ENCODE measurements at places on chromosomes 6 and 20.

- DNase-seq: no peak
Observed at GRCh38 chr6:109521080-109521479, 38.1 kb upstream of the ZBTB24 start.

GRCh38 chr6:3142536-3142935 is 14.8 kb downstream of the TUBB2A start:
- DNase-seq: no peak

DNA sequence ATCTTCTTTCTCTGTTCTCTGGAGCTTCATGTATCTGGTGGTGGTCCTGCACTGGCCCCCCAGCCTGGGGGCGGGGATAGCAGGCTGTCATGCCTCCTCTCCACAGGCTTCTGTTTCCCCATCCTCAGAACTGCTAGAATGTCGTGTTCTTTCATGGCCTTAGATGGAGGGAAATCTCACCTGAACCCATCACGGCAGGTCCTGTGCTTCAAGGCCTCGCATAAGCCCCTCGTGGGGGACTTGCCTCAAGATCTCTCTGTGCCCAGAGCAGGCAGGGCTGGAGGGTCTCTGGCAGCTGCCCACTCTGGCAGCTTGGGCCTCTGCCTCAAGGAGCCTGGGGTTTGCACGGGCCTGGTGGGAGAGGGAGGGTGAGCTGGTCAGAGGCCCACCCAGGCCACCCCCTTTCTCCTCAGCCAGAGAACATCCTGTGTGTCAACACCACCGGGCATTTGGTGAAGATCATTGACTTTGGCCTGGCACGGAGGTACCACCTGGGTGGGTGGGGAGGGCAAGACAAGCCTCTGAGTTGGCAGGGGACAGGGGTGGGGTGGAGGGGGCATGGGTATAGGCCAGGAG is 11.3 kb downstream of the MYLK2 start:
- no peak for DNase-seq

- no peak for DNase-seq
Observed at GRCh38 chr6:149302723-149303122, 14.8 kb upstream of the TAB2 start.

GRCh38 chr20:48283470-48284110 is 498.3 kb upstream of the SULF2 start:
- no peak for DNase-seq

- DNase-seq: no peak
Observed at GRCh38 chr6:106170030-106170791, 84.1 kb downstream of the PRDM1 start.

- peak; percentile 33 for DNase-seq
Observed at GRCh38 chr20:49630396-49630951, 62.5 kb upstream of the PTGIS start.

DNA sequence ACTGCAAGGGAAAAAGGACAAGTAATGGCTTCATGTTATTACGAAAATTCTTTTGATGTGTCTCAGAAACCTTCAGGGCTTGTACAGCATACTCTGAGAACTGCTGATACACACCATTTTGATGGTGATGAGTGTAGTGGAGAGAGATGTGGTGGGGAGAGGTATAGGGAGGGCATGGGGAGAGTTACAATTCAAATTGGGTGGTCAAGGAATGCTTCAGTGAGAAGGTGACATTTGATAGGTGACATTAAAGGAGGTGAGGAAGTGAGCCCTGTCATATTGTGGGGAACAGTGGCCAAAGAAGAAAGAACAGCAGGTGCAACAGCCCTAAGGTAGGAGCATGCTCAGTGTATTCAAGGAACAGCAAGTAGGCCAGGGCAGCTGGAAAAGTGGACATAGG is 318.9 kb downstream of the CLIC5 start:
- no peak for DNase-seq

GRCh38 chr6:142478117-142478516 is 176.3 kb downstream of the ADGRG6 start:
- peak; percentile 8 for DNase-seq

- DNase-seq: no peak
Observed at GRCh38 chr6:47187893-47188587, 121.7 kb downstream of the TNFRSF21 start.

GRCh38 chr6:29593199-29593855 is 8.4 kb downstream of the OR2H2 start:
- DNase-seq: no peak

GRCh38 chr6:21404577-21404976 is 189.0 kb upstream of the SOX4 start:
- no peak for DNase-seq

DNA sequence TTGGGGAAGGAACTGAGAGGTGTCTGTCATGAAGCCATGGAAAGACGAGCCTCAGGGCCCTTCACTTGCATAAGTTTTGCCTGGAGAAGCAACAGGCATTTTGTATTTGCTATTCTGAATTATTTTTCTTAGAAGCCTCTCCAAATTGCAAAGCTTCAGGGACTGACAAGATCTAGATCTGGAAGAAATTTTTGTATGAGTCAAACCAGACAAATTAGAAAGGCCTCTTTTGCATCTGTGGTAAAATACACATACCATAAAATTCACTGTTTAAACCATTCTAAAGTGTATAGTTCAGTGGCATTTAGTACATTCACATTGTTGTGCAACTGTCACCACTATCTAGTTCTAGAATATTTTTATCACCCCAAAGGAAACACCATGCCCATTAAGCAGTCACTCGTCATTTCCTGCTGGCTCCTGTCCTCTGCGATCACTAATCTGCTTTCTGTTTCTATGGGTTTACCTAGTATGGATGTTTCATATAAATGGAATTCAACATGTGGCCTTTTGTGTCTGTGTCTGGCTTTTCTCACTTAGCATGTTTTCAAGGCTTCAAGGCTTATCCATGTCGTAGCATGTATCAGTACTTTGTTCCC is 269.1 kb downstream of the PHF3 start:
- no peak for DNase-seq

GRCh38 chr20:10719740-10720385 is 46.1 kb upstream of the JAG1 start:
- DNase-seq: no peak

DNA sequence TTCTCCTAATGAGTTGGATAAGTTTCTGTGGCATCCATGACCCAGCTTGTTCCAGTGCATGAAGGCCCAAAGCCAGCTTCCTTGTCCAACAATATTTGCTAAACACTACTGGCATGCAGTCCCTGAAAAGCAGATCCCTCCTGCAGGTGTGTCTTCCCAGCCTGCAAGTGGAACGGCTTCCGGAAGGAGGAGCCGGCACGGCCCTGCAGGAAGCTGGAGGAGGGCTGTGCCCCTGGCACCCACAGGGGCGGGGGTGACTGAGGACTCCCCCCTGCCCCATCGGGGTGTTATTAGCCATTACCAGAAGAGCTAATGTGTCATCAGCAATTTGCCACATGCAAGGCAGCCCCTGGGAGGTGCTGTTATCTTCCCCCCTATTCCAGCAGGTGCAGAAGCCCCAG is 27.4 kb downstream of the NPEPL1 start:
- DNase-seq: no peak

GRCh38 chr6:43978473-43979346 is 148.5 kb downstream of the MRPL14 start:
- DNase-seq: no peak

- DNase-seq: no peak
Observed at GRCh38 chr6:159913862-159914564, 23.2 kb downstream of the MAS1 start.

GRCh38 chr6:38957426-38957825 is 91.2 kb upstream of the GLP1R start:
- no peak for DNase-seq

- DNase-seq: no peak
Observed at GRCh38 chr6:43790031-43790430, 20.0 kb downstream of the VEGFA start.

DNA sequence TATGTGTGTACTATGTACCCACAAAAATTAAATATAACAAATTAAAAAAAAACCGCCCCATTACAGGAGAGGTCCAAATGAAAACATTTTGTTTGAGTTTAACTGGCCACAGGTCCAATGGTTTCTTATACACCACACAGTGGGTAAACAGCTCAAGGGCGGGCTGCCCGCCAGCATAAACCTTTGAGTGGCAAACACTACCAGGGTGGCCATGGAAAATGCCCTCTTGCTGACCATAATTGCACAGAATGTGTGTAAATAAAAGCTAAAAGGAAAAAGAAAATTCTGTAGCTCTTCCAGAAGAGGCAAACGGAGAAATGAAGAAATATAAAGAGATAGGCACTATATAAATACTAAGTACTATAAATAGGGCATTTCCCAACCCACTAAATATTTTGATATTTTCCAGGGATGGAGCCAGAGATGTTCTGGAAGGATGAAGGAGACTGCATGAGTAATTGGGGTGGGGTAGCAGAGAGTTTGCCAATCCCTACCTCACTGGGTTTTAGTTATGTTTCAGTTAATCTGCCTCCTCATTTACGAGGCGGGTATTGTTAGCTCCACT is 1.1 kb upstream of the CDC5L start:
- no peak for DNase-seq

DNA sequence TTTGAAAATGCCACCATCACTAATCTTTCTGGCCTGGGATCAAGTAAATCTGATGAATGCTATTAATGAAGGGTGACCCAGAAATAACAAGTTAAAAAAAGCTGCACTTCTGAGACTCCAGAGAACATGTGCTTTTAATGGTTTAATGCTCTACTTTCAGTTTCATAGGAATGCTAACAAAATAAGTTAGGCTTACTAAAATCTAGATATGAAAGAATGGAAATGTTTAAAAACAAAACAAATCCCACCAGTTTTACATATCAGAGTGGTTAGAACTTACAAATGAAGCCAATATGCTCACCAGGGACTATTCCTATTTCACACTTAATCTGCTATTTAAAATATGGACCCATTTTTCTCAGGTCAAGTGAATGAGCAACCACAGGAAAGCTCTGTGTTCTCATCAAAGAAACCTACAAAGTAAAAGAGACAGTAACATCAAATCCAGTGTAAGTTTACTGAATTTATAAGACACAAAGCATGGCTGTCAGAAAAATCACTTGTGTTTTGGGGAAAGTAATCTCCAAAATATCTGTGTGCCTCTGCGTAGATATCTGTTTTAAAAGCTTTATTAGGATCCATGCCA is 40.3 kb downstream of the FYN start:
- no peak for DNase-seq

- DNase-seq: peak; percentile 85
Observed at GRCh38 chr20:40991181-40991889, 37.3 kb upstream of the TOP1 start.

DNA sequence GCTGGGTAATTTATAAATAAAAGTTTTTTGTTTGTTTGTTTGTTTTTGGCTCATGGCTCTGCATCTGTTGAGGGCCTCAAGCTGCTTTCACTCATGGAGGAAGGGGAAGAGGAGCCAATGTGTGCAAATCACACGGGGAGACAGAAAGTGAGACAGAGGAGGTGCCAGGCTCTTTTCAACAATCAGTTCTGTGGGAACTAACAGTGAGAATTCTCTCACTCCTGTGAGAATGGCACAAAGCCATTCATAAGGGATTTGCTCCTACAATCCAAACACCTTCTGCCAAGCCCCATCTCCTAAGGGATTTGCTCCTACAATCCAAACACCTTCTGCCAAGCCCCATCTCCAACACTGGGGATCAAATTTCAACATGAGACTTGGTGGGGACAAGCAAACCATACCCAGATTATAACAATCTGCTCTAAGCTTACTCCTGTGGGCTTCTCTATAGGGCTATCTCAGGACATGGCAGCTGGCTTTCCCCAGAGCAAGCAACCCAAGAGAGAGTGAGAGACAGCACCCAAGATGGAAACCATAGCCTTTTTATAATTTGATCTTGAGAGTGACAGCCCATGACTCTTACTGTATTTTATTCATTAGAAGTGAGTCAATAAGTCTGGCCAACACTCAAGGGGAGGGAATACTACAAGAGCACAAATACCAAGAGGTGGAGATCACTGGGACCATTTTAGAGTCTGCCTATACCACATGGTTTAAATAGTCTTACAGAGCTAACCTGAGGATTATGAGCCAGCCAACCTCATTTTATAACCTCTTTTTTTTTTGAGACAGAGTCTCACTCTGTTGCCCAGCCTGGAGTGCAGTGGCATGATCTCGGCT is 22.8 kb upstream of the LRRC1 start:
- no peak for DNase-seq

- DNase-seq: no peak
Observed at GRCh38 chr20:54127855-54128574, 45.8 kb downstream of the CYP24A1 start.

- no peak for DNase-seq
Observed at GRCh38 chr6:104943781-104944180, 13.1 kb upstream of the LIN28B start.

GRCh38 chr20:31861135-31861384 is 9.3 kb downstream of the DUSP15 start:
- DNase-seq: no peak

DNA sequence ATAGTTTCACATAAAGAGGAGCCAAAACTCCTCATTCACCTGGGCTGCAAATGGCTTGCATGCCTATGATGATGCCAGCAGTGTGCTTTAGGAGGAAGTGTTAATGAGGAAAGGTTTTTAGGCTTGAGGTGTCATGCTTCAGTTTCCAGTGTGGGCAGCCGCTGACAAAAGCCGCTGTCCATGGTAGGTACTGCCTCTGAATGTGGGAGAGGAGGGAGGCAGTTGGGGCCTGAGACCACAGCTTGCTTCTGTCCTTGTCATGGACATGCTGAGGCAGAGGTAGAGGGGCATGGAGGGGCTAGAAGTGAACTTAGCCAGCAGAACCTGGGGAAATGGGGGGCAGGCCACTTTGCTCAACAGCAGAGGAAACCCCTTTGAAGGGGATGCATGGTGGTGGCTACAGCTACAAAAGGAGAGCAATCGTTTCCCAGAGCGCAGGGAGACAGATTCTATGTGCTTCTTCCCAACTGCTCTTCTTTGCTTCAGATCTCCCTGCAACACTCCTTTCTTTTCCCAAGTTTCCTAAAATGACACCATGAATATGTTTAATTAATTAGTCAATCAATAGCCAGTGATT is 372.1 kb upstream of the CNR1 start:
- no peak for DNase-seq

DNA sequence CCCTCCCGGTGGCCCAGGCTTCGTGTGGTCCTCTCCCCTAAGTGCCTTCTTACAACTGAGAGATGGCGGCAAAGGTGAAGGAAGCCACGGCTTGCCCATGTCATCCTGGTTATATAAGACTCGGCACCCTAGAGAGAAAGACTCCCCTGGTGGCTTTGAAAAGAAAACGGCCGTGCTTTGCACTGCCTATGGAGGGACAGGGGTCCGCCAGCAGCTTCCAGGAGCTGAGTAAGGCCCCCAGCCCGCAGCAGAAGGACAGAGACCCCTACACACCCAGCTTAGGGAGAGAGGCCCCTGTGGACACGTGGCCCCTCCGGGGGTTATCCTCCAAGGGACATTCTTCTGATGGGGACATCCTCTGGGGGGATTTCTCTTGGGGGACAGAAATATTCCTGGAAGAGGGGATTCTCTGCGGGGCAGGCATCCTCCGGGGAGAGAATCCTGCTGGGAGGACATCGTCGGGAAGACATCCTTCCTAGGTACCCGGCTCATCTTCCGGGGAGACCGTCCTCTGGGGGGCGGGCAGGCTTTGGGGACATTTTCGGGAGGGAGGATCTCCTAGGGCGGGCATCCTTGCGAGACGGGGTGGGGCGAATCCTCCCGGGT is 511 bp upstream of the OGFR start:
- DNase-seq: no peak

- no peak for DNase-seq
Observed at GRCh38 chr6:4856785-4857184, 80.6 kb downstream of the CDYL start.
